ENCODE measurements at places on chromosomes 1 and 21.

GRCh38 chr1:155244368-155245162, 10.7 kb downstream of the ENTREP3 start:
- DNase-seq = peak; percentile 80

DNA sequence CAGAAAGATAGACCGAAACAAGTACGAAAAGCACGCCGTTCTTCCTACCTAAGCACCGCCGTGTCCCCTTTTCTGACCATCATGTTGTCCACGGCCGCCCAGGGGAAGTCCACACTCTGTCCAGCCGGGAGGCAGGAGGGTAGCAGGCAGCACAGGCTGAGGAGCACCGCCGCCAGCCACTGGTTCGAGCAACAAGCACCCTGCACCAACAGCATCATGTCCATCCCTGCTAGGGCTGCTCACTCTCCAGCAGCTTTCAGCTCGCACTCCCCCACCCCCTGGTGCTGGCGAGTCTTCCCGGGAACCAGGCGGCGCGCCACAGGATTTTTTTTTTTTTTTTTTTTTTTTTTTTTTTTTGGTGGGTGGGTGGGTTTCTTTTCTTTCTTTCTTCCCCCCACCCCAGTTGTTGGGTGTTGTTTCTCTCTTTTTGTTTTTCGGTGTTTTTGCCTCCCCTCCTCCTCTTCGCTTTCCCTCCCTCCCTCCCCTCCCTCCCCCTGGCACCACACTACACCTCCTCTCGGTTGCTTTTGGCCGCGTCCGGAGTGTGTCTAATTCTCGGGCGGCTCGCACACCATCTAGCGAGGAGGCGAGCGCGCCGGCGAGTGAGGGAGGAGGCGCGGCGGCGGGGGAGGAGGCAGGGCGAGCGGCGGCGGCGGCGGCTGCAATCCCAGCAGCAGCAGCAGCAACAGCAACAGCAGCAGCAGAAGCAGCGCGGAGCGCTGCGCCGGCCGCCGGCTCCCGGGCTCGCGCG, at the start of gene NEGR1:
NEGR1 (minus strand) TSS at position 269 of the 751 bp plus-strand sequence.
- DNase-seq = no peak

DNA sequence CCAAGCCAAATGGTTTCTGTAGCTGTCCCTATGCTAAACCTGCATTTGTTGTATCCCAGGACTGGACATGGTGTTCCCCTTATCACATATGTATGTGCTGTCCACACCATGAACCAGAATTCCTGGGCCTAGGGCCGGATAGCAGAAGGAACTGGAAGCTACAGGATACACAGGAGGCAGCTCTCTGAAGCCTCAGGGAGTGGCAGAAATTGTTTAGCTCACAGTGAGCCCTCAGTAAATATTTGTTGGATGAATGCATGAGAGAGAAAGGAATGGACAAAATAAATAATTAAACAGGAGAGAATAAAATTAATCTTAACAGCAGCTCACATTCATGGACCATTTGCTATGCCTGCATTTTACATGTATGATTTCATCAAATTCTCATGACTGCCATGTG, 2.1 kb downstream of the NIPAL3 start:
- DNase-seq = no peak

DNA sequence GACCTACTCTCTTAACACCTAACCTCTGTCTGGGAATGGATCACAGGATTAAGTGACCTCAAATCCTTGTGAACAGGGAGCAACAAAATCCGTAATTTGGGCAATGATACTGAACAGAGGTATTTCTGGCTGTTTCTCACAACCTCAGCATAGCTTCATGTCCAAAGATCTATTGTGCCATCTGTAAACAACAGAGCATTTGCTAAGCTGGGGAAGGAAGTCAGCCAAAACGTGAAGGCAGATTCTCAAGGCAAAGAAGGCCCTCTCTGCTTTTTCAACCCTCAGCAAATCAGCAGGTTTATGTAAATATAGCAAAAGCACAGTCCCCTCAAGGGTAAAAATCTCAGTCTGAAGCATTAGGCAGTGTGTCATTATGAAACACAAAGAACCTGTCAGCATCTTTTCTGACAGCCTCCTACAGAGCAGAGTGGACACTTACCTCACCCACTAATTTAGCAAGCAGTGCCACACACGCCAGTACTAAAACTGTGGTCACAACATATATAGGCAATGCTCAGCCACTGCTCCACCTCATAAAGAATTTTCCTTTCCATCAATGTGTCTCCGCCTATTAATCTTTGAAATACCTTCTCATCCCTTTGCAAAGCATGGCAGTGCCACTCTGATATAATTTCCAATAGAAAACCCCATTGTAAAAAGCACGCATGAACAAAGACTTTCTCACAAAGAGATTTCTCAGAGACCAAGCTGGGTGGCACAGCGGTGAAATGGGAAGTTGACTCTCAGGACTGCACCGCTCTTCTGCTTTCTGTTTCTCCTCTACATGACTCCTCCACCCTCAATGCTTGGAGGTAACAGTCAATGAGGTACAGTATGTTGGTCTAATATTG, 188.0 kb downstream of the RERE start:
- no peak for DNase-seq

DNA sequence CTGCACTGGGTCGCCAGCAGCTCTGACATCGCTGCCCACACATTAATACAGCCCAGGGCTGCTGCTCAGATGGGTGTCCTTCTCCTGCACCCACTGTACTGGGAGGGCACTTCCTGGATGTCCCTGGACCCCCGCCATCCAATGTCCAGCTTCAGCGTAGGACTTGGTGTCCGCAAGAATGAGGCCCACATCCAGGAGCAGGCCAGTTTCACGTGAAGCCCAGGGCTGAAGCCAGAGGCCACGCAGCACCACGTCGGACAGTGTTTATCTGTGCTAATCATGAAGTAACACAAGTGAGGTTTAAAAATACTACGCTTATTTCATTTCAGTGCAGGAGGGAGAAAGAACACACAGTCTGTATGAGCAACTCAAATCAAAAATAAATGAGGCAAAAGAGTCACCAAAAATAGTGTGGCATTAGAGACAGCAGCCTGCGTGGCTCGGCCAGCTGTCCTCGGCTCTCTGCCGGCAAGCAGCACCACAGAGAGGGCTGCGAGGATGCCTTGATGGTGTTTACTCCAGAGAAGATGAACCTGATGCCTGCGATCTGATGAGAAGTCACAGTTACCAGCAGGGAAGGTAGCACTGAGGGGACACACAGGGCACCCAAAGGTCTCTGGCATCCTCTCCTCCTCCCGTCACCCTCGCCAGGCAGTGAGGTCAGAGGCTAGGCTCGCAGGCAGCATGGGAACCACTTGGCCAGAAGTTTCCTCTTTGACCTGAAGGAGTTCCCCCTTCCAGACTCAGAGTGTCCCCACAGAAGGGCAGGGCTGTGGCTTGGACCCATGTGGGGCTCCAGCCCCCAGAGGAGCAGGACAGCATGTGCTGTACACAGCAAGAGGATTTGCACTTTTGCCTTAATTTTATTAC, 22.1 kb upstream of the NPHP4 start:
- no peak for DNase-seq

DNA sequence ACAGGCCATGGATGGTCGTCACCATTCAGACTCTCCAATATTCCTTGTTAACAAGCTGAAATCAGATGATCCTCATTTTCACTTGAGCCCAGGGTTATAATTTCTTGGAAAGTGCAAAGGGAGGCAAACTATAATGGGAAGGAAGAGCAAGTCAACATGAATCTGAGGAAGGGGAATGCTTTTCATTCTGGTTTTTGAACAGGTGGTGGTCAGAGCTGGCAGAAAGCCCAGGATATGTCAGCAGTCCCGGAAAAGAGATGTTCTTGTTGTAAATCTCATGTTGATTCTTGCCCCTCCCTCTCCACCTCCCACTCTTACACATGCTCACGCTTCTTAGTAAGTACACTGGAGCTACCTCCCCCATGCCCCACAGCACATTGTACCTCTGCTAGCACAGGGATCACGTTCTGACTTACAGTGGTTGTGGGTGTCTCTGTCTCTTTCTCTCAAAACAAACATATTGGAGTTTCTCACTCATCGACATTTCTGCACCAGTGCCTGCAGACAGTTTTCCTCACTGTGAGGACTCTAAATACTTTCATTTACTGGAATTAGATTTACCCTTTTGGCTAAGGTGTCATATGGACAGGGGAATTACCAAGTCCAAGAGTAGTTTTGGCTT, 77.6 kb downstream of the XCL2 start:
- DNase-seq = peak; percentile 11

DNA sequence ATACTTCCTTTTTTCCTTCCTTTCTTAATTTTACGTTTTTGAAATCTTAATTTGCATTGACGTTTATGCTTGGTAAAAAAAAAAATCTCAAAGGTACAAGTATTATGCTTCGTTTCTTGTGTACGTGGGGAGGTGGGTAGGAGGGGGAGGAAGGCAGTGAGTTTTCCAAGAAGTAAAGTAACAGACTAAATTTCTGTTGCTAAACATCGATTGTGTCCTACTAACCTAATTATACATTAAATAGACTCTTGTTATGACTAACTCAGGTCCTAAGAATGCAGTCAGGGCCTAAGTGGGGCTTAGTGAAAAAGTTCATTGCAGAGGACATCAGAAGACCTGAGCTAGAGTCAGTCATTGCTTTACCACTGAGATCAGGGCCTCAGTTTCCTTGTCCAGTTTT, 17.5 kb downstream of the NEK7 start:
- no peak for DNase-seq

- no peak for DNase-seq
Observed at GRCh38 chr1:87388411-87388810, 59.7 kb downstream of the LMO4 start.

GRCh38 chr1:44265656-44266358, 52.5 kb downstream of the DMAP1 start:
- no peak for DNase-seq

GRCh38 chr1:36100376-36100775, 11.7 kb downstream of the ADPRS start:
- DNase-seq = no peak

DNA sequence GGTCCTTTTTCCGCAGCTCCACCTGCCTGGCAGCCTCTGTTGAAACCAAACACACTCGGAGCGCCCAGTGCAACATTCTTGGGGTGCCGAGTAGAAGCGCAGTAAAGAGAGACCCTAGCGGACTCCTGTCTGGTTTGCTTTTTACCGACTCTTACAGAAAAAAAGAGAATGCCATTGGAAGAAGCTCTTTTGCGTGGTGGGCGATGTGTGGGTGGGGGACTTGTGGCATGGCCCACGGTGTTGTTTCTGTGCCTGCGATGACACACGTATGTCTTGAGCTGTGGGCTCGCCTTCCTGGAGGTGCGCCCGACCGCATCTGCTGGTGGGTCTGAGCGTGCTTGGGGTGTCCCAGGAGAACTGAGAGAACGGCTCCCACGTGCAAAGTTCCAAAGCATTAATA, 7.3 kb upstream of the BARHL2 start:
- no peak for DNase-seq

GRCh38 chr1:15852036-15852827, 4.7 kb downstream of the SPEN start:
- peak; percentile 32 for DNase-seq

DNA sequence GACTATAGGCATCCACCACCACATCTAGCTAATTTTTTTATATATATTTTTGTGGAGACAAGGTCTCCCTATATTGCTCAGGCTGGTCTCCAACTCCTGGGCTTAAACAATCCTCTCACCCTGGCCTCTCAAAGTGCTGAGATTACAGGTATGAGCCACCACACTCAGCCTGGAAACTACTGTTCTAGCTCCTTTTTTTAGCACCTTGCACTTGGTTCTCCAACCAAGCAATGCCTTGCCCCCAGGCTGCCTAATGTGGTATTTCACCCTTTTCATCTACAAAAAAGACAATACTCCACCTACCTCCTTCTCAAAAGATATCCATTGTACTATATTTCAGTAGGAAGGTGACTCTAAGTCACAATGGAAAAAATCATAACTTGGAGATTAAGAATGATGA, 6.7 kb downstream of the ARNT start:
- no peak for DNase-seq

GRCh38 chr1:150568594-150568966, 10.8 kb downstream of the MCL1 start:
- DNase-seq = no peak

DNA sequence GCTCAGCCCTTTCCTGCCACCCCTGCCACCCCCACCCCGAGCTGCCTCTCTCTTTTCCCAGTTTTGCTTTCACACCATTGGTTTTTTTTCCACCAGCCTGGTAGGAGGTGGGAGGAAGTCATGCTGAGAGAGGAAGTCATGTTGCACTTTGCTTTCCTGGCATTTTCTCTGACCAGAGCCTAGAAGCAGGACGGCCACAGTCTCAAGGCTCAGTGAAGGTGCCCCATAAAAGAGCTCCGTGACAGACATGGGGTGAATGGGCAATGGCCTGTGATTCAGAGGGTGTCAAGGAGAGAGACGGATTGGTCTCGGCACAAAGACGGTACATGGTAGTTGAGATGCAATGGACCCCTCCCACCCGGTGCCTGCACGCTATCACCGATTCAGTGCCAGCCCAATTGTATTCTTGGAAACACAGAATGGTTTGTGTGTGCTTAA, 42.1 kb upstream of the DMRTB1 start:
- DNase-seq = no peak
